ENCODE measurements at places on chromosomes 1 and 21. TPM values are rescaled to one million over a fixed set of nuclear protein-coding genes. Genes with fewer than 3 reads are reported as not detected.

DNA sequence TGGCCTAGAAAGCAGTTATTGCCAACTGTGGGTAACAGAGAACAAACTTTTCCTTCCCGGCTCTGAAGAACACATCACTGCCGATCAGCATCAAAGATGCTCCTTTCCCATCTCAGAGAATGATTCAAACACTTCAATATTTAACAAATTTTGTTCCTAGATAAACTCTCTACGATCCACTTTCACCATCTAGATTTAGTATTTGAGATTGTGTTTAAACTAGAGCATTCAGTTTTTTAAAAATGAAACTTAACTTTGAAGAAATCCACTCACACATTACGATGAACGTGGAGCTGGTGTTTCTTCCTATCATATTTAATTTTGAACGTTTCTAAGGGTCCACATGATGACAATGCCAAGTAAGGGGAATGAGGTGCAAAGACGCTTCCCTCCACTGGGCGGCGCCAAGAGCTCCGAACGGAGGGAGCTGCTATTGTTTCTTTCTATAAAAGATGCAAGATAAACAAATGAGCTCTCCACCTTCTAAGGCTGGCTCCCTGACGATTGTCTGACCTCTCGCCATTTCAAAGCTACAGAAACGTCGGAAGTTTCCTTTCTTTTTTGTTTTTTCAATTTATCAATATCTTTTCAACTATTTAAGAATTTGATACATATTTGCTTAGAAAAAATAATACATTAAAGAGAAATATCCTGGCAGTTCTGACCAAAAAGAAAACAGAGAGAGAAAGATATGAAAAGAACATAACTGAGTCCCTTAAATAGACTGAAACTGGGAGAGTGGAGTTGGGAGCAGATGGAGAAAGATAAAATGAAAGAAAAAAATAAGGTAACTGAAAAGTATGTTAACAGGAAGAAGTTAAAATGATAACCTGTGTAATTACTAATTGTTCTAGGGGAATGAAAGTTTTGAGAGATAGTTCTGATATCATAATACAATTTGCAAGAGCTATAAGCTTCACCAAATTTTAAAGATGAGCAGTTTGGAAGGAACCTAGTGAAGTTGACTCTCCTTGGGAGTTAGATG is 4.4 kb upstream of the BARHL2 start:
- peak; percentile 57 for DNase-seq

DNA sequence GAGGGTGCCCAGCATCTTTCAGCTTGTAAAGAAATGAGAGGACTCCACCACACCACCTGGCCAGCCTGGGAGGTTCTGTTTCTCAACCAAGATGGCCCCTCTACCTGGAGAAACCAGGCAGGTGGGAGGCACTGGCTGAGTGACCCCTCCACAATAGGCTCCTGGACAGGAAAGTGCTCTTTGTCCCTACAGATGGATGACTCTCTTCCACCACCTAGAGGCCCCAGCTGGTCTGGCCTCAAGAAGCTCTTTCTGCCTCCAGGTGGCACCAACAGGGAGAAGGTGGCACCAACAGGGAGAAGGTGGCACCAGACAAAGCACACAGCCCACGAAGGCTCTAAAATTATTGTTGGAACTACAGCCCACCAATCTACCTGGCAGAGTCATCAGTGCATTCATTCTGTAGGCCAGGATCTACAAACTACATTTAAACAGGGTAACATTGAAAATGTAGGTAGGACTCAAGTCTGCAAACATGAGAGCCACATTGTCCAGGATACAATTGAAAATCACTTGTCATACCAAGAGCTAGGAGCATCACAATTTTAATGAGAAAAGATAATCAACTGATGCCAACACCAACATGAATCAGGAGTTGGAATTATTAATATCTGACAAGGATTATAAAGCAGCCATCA is 14.4 kb downstream of the TMPRSS3 start:
- no peak for DNase-seq

GRCh38 chr1:59669752-59670312 is 144.9 kb upstream of the HOOK1 start:
- DNase-seq: no peak

Gene NUDT17
- total RNA-seq: 0.59 TPM

DNA sequence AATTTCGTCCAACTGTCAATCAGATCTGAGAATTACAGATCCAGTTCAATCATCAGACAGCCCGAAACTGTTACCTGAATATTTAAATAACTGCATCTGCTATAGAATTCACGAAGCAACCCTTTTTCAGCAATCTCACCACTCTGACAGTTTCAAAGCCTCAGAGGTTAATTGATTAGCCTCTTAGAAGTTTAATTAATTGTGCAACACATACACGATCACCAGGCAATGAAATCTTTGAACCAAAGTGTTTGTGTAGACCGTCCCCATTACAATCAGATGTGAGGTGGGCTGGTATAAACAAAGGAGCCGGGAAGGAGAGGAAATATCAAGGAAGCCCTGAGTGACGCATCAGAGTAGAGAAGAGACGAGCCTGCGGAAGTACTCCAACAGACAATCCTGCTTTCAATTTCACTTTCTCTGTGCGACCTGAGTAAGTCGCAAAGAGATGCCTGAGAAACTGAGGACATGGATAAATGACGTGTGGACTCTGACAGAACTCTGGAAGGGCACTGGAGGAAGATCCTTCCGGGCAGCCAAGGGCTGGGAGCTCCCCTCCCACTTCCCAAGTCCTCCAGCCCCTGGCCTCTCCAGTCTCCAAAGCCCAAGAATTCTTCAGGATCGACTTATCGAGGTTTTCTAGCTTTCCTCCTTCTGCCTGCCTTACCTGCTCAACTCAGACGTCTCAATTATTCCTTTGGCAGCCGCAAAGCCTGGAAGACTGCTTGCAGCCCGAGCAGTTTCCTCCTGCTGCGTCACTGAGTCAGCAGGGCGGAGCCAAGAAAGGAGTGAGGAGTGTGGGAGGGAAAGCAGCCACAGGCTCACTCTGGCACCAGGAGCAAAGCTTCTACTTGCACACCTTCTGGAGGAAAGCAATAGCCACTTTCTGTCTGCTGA is at the start of gene RNASEL:
TSS of gene RNASEL (minus strand) at position 757 of the 897 bp plus-strand sequence. CDS start 2,450 bp downstream, outside the sequence.
- DNase-seq: peak; percentile 75

DNA sequence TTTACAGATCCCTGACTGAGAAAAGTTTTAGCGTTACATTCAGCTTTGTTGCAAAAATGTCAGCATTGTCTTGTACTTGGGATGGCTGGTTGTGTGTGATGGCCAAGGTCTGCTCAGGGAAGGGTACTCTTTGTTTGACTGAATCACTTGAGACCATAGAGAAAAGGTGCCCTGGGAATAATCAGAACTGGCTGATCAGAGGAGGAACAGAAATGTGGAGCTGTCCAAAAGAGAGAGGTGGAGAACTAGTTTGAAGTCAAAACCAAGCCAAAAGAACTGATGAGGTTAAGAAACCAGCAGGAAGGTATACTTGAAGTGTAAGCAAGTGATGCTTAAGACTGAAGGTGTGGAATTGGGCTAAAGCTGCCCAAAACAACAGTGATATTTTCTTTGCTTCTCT is 107.6 kb upstream of the LYPLAL1 start:
- DNase-seq: no peak

DNA sequence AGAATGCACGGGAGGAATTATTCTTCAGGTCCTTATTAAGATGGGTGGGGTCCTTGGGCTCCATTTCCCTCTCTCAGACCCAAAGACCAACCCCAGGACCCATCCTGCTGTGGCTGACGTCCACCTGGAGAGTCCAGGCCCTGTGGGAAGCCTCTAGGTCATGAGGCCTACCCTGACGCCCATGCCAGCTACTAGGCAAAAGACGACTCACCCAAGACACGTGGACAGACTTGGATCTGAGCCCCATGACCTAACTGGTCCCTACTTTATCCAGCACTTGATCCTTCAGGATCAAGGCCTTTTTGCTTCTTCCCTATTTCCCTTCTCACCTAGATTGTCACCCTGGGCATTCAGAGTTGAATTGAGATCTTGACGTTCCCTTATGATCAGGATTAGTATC is 56.0 kb upstream of the CASZ1 start:
- peak; percentile 59 for DNase-seq

DNA sequence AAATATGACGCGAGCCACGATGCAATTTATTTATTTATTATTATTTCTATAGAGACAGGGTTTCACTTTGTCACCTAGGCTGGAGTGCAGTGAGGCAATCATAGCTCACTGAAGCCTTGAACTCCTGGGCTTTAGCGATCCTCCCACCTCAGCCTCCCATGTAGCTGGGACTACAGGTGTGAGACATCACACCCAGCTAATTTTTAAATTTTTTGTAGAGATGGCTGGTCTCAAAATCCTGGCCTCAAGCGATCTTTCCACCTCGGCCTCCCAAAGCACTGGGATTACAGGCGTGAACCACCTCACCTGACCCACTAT is 63.6 kb downstream of the IRF2BP2 start:
- no peak for DNase-seq

- DNase-seq: peak; percentile 56
Measured at GRCh38 chr21:41766883-41767605, at the start of gene RIPK4. Gene RIPK4 (minus strand): TSS chr21:41767052. CDS start chr21:41767041, 11 bp downstream.

Gene SLAMF8
- total RNA-seq: not detected

Gene RHBDL2
- total RNA-seq: 0.59 TPM

GRCh38 chr21:38188037-38188436 is 68.8 kb upstream of the KCNJ15 start:
- DNase-seq: no peak

Gene PLA2G4A
- total RNA-seq: 14.7 TPM

DNA sequence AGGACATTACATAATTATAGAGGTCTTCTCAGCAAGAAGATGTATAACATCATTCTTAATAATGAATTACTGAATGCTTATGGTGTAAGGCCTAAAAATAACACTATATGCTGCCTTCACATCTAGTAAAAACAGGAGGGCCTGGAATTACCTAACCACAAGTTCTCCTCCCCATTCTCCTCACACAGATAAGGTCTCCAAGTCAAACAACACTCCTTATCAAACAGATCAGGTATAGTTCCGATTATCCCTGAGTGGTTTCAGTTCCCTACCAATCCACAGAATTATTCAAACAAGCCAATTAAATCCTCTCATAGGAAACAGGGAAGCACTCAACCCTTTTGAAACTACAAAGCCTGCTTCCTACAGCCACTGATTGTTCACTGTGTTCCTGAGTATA is 4.0 kb upstream of the AGBL4 start:
- no peak for DNase-seq

Gene TNNT2
- not detected for total RNA-seq

Gene TMEM167B
- 43.4 TPM for total RNA-seq

GRCh38 chr1:149848340-149849110 is 50.8 kb upstream of the BOLA1 start:
- DNase-seq: peak; percentile 15

DNA sequence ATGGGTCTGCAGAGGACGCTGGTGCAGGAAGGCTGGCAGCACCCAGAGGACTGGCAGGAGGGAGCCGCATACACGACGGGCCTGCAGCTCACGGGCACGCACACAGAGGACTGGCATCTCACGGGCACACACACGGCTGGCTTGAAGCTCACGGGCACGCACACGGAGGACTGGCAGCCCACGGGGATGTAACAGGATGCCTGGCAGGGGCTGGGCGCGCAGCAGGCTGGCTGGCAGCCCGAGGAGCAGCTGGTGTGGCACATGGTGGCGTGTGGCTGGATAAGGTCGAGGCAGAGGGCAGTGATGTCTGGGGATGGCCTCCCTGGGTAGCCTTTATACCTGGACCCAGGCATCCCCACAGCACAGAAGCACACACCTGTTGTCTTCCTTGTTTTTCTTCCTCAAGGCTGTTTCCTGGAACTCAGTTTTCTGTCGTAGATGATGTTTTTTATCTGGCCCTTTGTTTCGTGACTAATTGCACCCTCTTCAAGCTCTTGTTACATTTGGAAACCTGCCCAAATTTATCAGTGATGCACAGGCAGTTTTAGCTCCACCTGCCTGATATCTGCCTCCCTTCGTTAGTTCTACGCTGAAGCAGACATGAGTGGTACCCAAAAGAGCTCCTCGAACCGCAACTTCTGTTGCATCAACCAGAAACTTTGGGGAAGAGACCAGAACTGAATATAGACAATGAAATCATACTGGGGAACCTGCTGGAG is at the start of gene KRTAP12-1:
TSS of gene KRTAP12-1 (minus strand) at position 303 of the 719 bp plus-strand sequence. CDS start at position 263, 40 bp downstream.
- DNase-seq: no peak

- DNase-seq: peak; percentile 98
Measured at GRCh38 chr1:244273845-244274619, 177.7 kb downstream of the ADSS2 start.

DNA sequence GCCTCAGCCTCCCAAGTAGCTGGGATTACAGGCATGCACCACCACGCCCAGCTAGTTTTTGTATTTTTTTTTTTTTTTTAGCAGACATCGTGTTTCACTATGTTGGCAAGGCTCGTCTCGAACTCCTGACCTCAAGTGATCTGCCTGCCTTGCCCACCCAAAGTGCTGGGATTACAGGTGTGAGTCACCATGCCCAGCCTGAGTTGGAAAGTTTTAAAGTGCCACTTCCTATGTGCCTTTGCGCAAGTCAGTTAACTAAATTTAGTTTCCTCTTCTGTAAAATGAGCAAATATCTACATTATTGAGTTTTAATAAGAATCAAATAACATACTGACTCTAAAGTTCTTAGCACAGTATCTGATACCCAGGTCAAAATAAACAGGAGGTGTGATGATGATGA is 12.4 kb downstream of the SLC19A2 start:
- peak; percentile 38 for DNase-seq

Gene COP1
- total RNA-seq: 84.8 TPM

DNA sequence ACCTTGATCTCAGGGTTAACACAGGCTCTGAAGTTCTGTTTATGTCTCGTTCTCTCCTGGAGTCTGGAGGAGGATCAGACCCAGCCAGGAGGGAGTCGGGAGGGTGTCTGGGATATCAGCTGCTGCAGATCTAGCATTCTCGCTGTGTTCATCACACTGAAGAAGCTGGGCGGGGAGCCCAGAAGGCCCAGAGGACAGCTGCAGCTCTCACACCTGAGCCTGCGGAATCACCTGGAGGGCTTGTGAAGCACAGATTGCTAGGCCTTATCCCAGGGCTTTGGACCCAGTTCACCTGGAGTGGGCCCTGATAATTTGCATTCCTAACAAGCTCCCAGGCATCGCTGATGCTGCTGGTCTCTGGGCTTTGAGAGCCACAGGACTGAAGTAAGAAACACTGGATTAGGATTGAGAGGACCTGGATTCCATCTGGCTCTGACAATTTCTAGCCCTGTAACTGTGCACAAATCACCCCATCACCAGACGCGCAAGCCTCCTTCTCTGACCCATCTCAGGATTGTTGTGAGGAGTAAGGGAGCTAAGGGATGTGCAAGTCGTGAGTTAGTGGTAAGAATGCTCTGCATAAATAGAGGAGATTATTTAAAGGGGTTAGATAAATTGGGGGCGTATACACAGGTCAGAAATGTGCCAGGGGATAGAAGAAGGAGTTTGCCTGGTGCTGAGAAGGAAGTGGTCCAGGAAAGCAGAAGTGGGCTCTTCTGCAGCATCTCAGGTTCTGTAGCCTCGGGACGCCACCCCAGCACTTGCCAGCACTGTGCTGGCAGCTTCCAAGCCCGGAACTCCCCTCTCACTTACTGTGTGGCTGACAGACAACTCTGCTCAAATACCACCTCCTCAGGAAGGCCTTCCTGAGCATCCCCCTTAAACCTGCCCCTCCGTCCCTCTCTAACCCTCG is 19.1 kb downstream of the ABCA4 start:
- DNase-seq: no peak

Measured in MG63 (cell line).